ENCODE measurements at places on chromosomes 11 and 22.

DNA sequence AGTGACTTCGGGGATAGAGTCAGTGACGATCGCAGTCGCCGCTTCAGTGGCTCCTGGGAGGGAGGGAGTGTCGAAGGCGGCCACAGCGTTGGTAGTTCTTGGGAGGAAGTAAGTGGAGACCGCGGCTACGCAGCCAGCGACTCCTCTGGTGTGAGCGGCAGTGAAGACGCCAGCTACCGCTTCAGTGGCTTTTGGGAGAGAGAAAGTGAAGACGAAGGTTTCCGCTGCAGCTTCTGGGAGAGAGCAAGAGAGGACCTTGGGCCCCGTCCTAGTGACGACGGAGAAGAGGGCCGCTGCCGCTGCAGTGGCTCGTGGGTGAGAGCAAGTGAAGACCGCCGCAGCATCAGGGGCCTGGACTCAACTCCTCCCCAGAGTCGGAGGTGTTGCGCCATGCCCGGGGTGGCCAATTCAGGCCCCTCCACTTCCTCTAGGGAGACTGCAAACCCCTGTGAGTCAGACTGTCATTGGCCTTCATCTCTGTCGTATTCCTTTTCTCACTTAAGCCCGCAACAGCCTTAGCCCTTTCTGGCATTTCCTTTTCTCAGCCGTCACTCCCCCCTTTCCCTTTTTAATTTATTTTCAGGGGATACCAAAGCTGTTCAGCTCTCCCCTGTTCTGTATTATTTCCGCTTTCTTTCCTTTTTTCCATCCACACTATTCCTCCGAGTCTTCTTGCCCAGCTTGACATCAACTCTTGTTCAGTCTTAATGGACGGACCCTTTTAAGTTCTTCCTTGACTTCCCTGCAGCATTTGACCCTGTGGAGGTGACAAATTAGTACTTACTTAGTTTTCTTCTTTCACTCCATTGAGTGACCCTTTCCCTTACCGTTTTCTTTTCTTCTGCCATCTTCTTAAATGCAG is 1.0 kb downstream of the ANKRD42 start:
- no peak for DNase-seq

GRCh38 chr22:17976121-17976520 is 48.2 kb downstream of the MICAL3 start:
- DNase-seq: no peak

DNA sequence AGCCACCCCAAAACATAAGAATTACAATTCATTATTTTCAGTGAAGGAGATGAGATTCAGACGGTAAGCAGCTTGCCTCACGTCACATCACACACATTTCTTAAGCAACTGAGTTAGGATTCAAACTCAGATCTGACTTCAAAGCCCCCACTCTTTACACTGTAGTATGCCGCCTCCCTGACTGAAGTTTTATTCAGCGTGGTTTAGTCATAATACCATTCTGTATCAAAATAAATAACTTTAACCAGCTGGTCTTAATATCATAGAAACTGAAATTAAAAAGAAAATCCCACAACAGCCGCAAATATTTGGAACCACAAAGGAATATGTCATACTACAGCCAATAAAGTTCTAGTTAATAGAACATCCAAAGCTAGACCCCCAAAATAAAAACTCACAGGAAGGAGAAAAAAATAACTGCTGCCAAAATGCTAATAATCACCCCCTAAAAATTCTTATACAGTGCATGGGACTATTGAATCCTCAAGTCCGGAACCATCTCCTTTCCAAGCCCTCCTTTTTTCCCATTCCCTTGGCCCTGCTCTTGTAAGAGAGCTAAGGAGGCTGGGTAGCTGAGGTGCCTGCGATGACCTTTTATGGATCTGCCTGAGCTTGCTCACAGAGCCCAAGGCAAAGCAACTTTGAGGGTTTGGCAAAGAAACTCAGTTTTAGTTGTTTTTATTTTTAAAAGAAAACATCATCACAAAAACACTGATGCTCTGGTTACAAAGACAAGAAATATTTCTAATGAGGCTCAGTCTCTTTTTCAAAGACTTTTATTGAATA is 334.5 kb downstream of the TTC28 start:
- no peak for DNase-seq

DNA sequence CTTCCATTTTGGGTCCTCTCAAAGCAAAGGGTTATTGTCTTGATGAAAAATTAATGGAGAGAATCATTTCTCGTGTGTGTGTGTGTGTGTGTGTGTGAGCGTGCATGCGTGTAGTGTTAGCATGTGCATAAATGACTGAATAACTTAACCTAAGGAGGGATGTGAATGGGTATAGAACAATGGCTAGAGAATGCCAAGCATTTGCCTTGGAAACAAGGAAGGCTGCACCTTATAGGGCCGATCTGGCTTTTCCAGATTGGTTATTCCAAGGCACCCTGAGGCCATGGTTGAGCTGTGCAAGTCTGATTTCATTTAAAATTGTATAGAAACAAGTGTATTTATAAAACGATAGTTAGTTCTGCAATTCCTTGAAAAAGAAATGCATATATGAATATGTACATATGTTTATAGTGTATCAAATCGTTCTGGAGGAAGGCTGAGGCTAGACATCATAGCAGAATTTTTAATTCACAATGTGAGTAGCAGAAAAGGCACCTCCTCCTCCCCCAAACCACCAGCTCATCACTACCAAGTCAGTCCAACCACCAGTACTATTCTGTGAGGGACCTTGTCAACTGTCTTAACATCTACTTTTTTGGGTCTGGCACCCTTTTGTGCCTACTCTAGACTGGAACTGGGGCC is 322.7 kb upstream of the ISX start:
- DNase-seq: no peak

DNA sequence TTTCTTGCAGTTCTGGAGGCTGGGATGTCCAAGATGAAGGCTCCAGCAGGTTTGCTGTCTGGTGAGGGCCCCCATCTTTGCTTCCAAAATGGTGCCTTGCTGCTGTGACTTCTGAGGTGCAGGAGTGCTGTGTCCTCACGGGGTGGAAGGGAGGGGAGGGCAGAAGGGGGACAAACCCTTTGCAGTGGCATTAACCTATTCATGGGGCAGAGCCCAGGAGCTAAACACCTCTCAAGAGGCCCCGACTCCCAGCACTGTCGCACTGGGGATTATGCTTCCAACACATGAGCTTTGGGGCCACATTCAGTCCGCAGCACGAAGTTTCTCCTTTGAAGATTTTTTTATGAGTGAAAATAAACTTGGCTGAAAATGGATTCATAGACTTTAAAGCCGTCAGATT is 25.5 kb upstream of the OSBPL5 start:
- DNase-seq: no peak

DNA sequence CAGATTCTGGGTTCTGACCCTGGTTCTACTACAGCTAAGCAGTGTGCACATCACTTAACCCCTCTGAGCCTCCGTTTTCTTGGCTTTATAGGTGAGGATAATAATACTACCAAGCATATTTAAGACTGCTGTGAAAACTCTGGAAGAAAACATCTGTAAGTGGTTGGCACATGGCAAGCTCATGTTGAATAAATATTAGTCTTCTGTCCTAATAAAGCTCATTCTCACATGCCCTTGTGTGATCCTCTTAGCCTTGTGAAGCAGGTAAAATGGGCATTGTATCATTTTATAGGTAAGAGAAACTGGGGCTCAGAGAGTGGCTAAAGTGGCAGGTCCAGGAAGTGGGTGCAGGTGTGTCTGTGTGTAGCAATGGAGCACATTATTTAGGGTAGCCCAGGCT is 8.5 kb downstream of the PKNOX2 start:
- no peak for DNase-seq

- DNase-seq: no peak
Observed at GRCh38 chr11:112216561-112217105, 9.6 kb upstream of the PTS start.

- DNase-seq: no peak
Observed at GRCh38 chr22:46812034-46812605, 49.7 kb downstream of the TBC1D22A start.
